ENCODE measurements at places on chromosomes 6 and 20.

DNA sequence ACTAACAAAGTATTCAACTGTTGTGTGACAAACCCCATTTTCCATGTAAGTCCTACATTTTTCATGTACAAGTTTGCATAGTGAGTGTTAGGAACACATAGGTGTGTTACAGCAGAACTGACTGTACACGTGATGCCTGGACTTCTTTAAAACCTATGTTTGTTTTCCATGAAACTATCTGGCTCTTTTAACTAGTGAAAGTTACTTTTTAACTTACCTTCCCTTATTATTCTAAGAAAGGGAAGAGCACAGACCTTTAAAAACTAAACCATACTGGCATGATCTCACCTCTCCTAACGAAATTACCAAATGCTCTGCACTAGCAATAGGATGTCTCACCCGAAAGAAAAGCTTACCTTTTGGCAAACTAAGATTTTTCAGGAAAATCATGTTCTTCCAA, 87.8 kb downstream of the CENPW start:
- DNase-seq: no peak

GRCh38 chr20:61881861-61882260, 183.8 kb downstream of the TAF4 start:
- DNase-seq: no peak

- DNase-seq: no peak
Measured at GRCh38 chr6:136440203-136440602, 110.0 kb downstream of the MAP7 start.

GRCh38 chr6:119259027-119259426, 90.5 kb downstream of the MAN1A1 start:
- DNase-seq: no peak

DNA sequence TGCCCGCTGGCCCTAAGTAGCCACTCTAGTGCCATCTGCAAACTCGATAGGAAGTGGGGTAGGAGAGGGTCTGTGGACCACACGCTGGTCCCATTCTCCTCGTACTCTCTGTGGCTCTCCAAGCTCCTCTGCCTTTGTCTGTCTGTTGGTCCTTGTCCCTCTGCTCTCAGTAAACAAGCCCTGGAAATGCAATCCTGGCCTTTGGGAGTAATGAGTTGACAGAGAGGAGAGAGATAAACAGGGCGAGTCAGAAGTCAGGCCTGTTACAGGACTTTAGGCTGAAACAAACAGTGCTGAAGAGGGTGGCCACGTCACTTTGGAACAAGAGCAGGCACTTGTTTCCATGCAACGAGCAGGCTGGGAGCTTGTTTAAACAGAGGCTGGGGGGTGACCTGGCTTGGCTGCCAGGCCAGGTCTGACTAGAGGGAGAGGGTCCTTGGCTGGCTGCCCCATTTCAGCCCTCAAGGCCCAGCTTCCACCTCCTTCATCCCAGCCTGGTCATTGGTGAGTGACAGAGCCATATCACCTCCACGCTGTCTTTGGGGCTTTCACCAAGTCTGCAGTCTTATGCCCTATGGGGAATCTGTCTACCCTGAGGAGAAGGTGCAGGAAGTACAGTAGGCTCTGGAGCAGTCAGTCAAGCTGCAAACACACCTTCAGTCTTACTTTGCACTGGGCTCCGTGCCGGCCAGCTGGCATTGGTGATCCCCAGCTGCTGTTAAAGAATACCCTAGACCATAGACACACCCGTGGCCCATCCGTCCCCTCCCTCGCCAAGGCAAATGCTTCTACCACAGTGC, 22.6 kb downstream of the FOXP4 start:
- peak; percentile 90 for DNase-seq

DNA sequence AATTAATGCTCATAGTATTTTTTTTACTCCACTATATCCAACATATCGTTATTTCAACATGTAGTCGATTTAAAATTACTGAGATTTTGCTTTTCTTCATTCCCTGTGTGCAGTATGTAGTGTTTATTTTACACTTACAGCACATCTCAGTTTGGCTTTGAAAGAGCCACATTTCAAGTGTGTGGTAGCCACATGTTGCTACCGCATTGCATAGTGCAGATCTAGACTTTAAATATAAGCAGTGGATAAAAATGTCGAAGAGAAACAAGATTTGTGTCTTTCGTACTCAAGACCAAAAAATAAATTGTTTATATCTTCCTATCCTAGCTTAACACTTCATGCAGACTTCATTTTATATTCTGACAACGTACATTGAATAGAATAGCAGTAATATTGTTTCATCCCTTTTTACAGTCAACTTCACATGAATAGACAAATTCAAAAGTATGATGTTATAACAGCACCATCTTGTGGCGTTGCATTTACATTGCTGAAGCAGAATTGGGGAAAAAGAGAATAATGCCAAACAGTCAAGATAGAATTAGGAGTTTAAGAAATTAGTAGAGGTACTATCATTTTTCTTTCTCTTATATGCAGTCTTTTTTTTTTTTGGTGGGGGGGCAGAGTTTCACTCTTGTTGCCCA, 29.9 kb downstream of the FBXO5 start:
- DNase-seq: peak; percentile 17

GRCh38 chr6:169666441-169666840, 35.4 kb downstream of the WDR27 start:
- no peak for DNase-seq

DNA sequence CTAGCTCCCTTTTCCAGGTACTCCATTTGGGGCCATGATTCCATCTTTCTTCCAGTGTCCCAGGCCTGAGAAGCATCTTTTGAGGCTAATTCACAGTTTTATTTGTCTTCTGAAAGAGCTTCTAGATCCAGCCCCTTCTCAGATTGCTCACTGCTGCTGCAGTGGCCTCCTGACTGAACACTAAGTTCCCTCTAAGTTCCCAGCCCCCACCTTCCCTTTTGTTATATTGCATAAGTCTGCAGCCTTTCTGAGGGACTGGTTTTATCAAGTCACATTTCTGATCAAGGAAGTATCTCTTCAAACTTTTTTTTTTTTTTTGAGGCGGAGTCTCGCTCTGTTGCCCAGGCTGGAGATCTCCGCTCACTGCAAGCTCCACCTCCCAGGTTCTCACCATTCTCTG, 10.7 kb downstream of the MAPRE1 start:
- DNase-seq: no peak

- DNase-seq: peak; percentile 51
Measured at GRCh38 chr6:35737413-35738211, 780 bp downstream of the ARMC12 start.

DNA sequence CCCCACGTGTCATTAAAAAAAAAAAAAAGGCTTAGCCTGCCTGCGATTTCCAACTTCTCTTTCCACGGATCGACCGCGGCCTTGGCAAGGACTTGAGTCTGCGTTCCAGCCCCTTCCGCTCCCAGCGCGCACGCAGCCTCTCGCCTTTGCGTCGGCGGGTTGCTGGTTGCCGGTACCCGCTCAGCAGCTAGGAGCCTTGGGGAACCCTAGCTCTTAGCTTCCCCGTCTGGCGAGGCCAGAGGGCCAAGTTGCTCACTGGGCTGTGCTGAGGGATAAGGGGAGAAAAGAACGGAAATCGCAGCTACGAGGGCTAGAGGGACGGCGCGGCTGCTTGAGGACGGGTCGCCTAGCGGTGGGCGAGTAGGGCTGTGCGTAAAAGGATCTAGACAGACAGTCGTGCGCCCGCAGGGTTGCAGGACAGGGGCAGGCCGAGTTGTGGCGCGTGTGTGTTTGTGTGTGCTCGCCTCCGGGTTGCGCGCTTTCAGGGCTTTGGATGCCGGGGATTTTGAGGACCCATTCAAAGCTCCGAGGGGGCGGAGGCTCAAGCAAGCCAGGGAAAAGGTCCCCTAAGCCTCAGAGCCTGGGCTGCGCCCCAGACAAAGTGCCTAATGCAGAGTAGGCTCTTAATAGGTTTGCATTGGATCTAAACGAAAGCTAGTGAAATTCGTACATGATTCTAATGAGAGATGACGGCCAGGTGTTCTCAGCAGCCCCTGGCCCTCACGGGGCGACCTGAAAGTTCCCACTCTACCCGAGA, 40.5 kb upstream of the OSTM1 start:
- DNase-seq: no peak

- no peak for DNase-seq
Measured at GRCh38 chr6:150610584-150610983, 10.9 kb downstream of the PLEKHG1 start.

GRCh38 chr6:159035891-159036290, 8.9 kb downstream of the TAGAP start:
- DNase-seq: no peak

- peak; percentile 94 for DNase-seq
Measured at GRCh38 chr20:64255361-64256281, at the start of gene PCMTD2. TSS of gene PCMTD2 (plus strand) at chr20:64255748. CDS start at chr20:64259966, 4,218 bp downstream.

DNA sequence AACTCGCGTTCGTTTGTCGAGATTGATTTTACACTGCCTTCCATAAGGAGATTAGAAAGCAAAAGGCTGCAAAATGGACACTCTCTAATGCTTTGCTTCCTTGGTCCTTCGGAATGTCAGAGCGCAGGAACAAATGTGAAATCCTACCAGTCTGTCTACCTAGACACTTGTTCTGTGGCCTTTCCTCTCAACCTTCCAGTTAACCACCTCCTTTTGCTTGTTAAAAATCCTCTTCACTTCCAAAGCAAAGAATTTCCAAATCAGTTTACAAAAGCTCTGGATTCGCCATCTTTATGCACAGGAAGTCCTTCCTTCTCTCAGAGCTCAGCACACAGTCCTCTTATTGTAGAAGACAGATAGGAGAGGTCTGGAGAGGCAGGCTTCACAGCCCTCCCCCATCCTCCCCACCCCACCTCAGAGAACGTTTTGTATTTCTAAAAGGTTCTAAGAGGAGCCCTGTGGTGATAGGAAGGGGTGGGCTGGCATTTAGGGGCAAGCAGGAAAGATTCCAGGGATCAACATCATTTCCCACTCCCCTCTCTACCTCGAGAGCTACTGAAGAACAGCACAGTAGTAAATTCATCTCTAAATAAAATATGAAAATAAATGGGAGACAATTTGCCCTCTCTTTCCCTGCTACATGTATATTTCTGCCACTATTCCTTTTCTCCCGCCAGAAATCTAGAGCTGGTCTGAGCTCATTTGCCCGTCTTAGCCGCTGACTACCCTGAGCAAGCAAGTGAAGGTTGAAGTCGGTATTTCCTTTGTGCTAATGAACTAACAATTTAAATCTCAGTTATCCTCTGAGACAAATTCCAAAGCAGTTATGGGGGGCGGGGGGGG, 18.9 kb downstream of the TFAP2A start:
- no peak for DNase-seq

DNA sequence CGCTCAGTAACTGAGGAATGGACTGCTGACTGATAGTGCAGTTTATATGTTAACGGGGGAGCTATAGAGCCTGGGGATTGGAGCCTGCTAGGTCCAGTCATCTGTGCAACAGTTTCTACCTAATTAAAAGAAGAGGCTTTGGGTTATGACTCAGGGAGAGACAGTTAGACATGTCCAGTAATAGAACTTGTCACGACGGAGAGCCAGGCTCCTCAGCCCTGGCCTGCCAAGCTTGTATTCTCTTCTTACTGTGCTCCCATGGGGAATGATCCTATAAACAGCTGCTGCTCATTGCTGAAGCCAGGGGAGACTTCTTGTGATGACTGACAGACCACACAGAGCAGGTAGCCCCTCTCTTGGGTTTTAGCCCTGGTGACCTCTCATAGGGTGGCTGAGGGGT, 69.3 kb downstream of the SYNJ2 start:
- DNase-seq: no peak

DNA sequence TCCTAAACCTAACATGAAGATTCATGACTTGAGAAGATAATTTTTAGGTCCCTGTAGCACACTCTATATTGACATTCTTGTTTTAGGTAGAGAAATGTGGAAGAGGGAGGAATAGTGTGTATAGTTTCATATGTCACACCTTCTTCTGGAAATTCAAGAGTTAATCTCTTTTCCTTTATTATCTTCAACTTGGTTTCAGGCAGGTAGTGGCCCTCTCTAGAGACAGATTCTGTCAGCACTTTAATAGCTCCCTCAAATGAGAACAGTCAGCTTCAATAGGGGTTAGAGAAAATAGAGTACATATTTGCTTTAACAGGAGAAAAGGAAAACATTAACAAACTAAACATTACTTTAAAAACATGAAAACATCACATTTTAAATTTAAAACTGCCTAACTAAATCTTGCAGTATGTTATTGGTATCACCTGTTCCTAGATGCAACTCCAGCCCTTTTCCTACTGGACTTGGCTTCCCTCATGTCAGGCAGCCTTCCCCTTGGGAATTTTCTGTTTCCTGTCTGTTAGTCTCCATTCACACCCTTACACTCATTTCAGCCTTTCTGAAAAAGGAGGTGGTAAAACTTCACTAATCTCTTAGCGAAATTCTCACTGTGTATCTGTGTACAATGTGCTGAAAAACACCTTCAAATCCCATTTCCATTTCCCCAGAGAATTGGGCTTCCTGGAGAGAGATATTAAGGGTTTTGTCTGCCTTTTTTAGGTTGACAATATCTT, 192.3 kb upstream of the RNF217 start:
- no peak for DNase-seq

DNA sequence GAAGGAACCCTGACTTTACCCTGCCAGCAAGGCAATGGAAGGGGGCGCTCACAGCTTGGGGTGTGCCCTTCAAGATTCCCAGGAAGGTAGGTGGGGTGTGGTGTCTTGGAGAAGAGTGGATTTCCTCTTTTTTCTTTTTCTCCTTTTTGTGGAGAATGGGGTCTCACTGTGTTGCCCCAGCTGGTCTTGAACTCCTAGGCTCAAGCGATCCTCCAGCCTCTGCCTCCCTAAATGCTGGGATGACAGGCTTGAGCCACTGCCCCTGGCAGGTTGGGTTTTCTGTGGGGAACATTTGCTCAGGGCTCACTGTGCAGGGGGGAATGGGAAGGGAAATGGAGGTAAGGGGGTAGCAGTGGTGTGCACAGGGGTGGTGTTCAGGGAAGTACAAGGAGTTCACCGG, 4.0 kb upstream of the ZNF341 start:
- DNase-seq: no peak

DNA sequence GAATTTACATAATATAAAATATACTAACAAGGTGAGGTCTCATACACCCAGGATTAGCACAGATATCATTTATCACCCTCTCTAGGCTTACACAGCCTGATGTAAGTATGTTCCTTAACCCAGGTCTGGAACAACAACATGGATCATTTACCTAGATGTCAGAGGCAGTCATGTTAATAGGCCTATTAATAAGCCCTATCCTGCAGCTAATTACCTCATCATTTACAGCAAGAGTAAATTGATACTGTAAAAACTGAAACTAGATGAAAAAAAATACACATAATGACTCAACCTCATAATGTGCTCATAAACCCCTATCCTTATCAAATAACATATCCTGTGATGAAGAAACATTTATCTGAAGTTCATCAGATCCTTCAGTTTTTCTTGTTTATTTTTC, 334.3 kb upstream of the MANEA start:
- DNase-seq: no peak

Measured in SHP77 (cell line).